ENCODE measurements at places on chromosomes 5 and 9.

GRCh38 chr5:21121213-21121612 lies 1133.2 kb upstream of the CDH18 start:
- DNase-seq: no peak

- peak; percentile 17 for DNase-seq
These were observed 5.7 kb downstream of the NIPBL start for GRCh38 chr5:36882250-36882649.

GRCh38 chr5:11984196-11984595 lies 80.0 kb upstream of the CTNND2 start:
- no peak for DNase-seq

DNA sequence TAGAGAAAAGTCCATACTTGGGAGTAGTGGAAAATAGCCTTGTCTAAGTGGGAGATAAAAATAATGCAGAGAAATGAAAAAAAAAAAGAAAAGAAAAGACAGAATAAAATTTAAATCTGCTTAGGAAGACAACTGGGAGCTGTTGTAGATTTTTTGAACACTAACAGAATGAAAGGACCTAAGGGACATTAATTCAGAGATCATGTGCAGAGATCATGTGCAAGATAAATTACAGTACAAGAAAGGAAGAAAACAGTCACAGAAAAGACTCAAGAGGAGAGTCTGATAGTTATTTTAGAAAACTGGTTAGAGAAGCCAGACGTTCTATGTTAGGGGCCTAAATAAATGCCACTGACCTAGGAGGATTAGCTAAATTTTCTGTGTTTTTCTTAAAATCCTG lies 1226.8 kb upstream of the NUDT12 start:
- no peak for DNase-seq

DNA sequence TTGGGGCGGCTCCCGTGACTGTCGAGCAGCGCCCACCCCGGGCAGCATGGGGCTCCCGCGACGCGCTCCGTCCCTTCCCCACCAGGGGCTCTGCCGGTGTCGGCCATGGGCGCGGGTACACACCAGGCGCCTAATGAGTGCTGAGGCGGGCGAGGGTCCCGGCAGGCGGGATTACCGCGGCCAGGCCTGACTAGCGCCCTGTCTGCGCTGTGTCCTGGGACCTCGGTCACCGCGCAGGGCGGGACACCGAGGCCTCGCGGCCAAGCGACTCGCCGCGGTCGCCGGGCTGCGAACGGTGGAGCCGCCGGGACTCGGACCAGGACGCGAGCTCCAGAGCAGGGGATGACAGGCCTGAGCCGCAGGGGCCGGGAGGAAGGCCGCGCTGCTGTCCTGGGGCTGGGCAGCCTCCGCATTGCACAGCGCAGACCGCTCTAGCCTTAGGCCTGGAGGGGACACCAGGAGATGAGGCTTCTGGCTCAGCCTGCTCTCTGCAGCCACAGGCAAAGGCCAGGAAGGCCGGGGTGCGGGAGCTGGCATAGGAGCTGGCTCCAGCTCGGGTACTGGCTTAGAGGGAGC lies 14.1 kb downstream of the LCN10 start:
- no peak for DNase-seq

DNA sequence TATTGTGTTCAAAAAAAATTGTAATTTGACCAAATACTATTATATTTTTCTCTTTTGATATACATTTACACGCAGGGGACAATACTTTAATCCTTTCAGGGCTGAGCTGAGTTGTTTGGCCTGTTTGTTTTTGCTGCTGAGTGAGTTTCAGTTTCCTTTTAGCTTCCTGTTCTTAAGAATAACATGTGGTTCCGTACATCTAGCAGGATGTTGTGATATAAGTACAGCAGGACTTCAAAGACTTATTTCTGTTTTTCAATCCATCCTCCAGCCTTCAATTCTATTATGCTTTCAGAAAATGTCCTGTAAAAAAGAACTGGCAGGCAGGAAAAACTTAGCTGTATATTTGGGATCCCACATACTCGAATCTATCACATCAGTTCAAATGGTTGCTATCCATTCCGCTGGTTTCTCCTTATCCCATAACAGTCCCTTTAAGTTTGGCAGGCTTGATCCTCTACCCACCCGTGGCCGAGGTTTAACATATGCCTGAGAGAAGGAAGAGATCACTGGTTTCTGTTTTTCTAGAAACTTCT lies 1037.3 kb upstream of the ACO1 start:
- DNase-seq: no peak

- no peak for DNase-seq
These were observed 30.8 kb downstream of the F2R start for GRCh38 chr5:76746677-76747076.
